ENCODE measurements at places on chromosomes 1 and 21.

DNA sequence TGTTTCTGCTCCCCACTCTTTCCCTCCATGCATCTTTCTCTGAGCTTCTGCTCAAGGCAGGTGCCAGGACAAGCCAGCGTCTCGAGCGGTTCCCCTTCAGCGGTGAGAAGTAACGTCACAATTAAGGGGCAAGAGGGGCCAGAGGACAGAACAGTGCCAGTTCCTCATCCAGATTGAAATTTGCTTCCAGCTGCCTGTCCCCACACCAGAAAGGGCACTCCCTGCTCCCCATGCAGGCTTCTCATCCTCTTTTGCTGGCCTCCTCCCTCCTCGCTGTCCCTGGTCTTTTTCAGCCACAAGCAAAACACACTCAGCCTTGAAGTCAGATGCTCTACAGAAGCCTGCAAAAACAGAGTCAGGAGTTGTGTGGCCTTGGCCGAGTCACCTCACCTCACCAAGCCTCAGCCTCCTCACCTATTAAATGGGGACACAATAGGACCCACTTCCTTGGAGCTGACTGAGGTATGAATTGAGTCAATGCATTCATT lies 35.0 kb upstream of the ECE1 start:
- DNase-seq, result no peak

DNA sequence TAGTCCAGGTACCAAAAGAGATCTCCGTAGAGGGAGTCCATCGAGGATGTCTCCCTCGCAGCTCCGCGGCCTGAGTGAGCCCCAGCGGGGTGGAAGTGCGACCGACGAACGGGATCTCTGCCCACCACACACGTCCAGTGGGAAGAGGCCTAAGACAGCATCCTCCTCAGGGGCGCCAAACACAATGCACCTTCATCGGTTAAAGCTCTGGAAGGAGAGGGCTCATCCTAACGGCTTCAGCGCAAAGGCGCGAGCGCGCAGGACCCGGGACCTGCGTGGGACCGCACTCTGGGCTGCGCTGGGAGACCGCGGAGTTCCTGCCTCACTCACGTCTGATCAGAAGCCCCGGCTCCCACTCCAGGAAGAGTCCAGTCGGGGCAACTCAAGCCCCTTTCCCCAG lies 7.6 kb downstream of the SLC25A24 start:
- no peak for DNase-seq

- no peak for DNase-seq
These were observed 4.0 kb upstream of the ZBTB18 start for GRCh38 chr1:244046907-244047611.

DNA sequence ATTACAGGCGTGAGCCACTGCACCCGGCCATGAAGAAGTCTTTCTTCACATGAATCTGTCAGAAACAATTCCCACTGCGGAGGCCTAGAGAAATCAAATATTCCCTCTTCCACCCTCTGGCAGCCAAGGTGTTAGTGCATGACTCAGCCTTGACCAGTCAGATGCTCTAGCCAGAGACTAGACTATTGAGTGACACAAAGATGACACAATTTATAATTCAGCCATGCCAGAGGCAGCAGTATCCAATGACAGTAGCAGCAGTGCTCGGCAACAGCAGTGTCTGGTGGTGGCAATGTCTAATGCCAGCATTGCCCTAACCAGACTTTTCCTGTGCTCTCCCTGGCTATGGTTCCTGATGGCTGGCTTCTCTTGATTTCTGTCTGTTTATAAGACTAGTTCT lies 8.7 kb downstream of the CTXND2 start:
- DNase-seq, result no peak

- DNase-seq, result no peak
These were observed 2.7 kb downstream of the STUM start for GRCh38 chr1:226551299-226551698.

DNA sequence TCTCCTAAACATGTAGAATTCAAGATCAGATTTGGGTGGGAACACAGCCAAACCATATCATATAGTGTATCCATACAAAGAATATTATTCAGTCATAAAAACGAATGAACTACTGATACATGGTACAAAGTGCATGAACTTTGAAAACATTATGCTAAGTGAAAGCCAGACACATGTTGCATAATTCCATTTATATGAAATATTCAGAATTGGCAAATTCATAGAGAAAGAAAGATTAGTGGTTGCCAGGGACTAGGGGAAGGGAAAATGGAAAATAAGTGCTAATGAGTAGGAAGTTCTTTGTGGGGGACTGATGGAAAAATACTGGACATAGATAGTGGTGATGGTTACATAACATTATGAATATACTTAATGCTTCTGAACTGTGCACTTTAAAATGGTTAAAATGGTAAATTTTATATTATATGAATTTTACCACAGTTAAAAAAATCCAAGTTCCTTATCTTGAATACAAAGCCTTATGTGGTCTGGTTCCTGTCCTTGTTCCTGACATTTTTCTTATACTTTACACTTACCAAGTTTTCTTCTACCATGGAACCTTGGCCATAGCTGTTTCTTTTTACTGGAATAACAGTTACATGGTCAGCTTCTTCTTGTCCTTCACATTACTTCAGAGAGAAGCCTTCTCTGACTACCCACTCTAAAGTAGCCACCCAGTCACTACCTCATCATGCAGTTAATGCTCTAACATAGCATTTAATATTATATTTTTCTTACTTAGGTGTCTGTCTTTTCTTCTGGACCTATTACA lies 64.0 kb downstream of the CCDC18 start:
- no peak for DNase-seq

- no peak for DNase-seq
These were observed 9.1 kb downstream of the AMPD2 start for GRCh38 chr1:109628540-109629321.

All from hepatic stellate cell (primary cell).